Fibroblast of the conjunctiva (primary cell): ENCODE measurements at places on chromosomes 11 and 22.
A peak's percentile ranks its signal among the peaks of the same experiment; 100 is the strongest.

GRCh38 chr11:47932544-47932943 is 47.8 kb upstream of the PTPRJ start:
- no peak for DNase-seq

DNA sequence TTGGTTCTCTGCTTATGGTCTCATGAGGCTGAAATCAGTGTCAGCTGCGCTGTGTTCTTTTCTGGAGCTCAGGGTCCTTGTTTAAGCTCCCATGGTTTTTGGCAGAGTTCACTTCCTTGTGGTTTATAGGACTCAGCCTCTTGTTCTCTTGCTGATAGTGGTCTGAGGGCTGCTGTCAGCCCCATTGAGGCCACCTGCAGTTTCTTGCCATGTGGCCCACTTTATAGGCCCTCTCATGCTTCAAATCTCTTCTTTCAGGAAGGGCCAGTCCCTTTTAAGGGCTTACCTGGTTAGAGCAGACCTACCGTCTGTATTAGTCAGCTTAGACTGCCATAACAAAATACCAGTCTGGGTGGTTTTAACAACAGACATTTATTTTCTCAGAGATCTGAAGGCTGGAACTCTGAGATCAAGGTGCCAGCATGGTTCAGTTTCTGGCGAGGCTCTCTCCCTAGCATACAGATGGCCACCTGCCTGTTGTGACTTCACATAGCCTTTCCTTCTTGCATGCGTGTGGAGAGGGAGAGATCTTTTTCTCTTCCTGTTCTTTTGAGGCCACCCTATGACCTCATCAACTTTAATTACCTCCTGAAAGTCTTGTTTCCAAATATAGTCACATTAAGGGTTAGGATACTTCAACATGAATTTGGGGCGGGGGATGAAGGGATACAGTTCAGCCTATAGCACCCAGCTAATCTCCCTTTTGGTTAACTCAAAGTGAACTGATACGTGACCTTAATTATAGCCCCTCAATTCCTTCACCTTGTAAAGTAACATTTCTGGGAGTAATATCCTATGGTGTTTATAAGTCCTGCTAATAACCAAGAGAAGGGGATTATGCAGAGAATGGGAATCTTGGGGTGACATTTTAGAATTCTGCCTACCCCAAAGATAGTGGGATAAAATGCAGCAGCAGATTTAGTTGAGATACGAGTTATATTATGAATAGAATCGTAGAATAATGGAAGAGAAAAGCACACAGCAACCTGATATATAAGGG is 131.8 kb downstream of the UVRAG start:
- no peak for DNase-seq

- no peak for DNase-seq
Measured at GRCh38 chr11:72007587-72007986, 8.9 kb downstream of the IL18BP start.

DNA sequence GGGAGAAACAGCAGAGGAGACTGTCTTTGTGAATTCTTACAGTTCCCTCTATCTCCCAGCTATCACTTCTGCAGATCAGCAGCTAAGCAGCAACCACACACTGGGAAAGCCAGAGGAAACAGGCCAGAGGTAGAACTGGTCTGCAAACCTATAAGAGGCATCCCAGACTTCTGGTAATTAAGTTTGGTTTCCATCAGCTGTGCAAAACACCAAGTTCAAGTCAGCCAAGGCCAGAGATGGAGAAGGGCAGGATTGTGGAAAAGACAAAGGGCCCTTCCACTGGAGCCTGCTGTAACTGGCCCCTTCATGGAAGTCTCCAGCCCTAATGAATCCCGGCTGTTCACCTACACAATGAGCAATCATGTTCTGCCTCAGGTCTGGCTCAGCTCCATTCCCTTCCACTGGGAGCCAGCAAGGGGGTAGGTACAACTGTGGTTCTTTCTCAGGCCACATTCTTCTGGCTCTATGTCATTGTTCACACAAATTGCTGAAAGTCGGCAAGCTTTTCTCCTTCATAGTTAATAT is 4.6 kb upstream of the PAMR1 start:
- DNase-seq, result peak; percentile 90

DNA sequence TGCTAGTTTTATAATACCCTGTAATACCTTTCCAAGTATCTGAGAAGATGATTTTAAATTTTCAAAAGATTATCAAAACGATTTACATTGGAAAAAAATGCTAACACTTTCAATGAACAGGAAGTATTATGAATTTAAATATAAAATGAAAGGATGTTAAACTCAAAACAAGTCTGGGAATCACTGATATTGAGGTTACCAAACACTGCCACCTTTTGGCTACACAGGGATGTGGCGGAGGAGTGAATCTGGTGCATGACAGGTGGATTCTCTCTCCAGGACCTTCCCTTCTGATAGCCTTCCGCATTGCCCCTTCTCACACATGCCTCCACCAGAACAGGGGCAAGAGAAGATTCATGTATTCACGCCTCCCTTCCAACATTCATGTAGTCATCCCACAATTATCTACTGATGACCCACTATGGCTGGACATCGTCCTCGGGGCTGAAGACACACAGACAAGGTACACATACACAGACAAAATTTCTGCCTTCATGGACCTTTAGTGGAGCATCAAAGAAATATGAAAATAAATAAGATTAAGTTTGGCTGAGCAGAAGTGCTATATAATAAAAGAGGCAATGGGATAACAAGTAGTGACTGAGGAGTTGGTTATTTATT is 34.7 kb downstream of the ATG16L2 start:
- peak; percentile 34 for DNase-seq

DNA sequence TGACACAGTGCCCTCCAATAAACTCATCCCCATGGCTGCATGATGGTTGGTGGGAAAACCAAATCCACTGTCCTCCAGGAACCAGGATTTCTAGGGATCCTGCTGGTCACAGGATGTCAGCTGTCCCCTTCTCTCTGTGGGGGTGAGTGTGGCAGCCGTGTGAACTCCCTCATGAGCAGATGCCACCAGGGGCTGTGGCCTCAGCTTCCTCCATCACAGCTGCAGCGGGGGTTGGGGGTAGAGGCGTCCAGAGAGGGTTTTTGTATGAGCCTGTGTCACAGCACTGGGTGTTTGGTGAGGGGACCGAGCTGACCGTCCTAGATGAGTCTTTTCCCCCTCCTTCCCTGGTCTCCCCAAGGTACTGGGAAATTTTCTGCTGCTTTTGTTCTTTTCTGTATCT is 26.4 kb downstream of the IGLL5 start:
- no peak for DNase-seq

- DNase-seq, result no peak
Measured at GRCh38 chr11:20854215-20854955, 185.0 kb downstream of the NELL1 start.

DNA sequence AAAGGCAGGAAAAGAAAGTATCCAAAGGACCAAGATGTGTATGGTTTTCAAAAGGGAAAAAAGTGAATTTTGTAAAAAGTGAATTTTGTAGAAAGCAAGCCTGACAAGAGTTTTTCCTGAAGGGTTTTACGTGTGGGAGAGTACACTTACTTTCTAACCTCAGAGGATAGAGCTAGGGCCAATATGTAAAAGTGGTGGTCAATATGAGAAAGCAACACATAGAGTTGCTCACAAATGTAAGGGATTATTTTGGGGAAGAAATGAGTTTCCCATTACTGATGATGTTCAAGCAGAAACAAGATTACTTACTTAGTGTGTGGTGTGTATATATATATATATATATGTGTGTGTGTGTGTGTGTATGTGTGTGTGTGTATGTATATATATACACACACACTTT is 162.5 kb downstream of the SWAP70 start:
- DNase-seq, result no peak

DNA sequence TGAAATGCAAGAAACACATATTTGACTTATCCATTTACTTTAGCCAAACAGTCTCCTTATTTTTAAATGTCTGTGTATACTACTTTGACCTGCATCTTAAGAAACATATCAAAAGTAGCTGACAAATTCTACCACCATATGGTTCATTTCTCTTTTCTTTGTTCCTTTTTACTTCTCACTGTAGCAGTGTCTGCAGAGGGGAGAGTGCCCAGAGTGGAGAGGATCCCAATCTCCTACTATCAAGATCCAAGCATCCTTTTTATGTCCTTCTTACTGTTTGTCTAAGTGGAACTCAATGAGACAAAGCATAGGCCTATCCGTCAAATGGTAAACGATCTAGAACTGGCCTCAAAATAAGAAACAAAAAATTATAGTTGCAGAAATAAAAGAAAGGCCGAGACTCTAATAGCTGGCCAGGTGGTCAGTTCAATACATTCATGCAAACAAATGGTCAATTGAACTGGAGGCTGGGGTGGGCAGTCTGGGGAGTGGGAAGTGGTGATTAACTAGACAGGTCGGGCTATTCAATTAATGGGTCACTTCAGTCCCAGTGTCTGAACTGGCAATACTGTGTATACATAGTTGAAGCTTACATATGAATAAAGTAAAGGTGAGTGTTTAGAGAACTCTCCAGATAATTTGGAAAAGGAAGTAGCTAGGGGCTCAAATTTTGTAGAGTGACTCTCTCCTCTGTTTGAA is 149.1 kb downstream of the MAML2 start:
- DNase-seq, result no peak

DNA sequence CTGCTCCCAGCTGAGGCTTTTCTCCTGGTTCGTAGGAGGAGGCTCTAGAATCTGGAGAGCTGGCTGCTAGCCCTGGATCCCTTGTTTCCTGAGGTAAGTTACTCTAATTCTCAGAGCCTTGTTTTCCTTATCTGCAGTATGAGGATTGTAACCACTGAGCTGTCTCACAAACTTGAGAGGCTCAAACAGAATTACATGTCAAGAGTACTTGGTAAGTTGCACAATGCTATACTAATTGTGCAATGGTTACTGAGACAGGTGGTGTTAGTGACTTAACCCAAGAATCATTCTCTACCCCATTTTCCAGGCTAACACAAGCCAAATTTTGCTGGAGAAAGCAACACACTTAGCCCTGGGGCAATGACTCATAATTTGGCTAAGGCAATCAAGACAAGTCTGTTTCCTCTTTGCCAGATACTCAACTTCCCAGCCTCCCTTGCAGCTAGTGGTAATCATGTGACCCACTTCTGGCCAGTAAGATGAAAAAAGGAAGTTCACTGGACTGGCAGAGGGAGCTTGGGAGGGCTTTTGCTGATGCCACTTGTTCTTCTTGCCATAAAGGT is 348.0 kb downstream of the TENM4 start:
- peak; percentile 99 for DNase-seq

GRCh38 chr11:100719809-100720221 is 32.7 kb downstream of the ARHGAP42 start:
- DNase-seq, result peak; percentile 92

DNA sequence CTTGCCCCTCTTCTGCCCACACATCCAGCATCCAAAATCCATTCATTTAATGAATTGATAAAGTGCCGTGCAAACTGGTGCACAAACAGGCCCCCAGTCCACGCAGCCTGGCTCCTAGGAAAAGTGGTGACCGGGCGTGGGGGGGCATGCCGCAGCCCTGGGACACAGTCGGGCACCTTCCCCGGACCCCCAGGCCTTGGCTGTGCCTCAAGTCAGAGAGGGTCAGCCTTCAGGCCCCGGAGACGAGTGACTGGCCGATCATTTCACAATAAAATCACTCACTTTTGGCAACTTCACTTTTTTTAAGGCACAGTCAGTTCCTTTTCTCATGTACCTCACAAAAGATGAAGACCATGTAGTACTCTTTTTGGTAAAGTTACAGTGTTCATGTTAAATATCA is 8.0 kb downstream of the CDPF1 start:
- no peak for DNase-seq
